ENCODE measurements at places on chromosomes 5 and 9.

DNA sequence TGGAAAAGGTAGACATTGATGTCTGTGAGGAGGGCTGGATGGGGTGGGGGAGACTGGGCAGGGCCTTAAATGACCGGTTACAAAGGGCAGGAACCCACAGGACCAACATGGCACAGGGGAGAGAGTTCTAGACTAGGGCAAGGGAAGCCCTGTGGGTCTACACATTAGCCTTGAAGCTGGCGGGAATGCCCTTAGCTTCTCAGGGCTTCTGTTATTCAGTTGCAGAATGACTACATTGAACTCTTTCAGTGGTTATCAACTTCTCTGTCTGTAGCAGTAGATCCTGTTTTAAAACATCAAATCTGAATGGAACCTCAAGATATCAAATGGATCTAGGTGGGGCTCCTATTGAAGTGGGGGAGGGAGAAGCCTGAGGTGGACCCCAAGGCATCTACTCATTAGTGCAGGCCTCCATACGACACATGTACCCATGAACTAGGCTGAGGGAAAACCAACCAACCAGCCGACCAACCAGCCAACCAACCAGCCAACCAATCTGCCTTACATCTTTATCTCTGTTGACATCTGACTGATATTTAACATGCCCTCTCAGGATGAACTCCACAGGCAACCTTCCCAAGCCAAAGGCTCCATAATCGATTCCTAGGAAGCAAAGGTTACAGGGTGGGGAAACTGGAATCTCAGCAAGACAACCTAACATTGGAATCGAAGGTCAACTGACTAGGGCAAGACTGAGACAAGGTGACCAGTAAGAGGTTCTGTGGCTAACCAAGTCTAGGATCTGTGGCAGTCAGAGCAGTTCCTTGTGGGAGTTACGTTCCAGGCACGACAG, 48.3 kb downstream of the DAP start:
- DNase-seq: no peak

GRCh38 chr5:16628376-16628775, 11.6 kb upstream of the RETREG1 start:
- DNase-seq: no peak

GRCh38 chr5:134503088-134503936, 22.2 kb upstream of the JADE2 start:
- DNase-seq: peak; percentile 56

GRCh38 chr9:93431539-93432105, 19.9 kb upstream of the FAM120A start:
- DNase-seq: peak; percentile 47

DNA sequence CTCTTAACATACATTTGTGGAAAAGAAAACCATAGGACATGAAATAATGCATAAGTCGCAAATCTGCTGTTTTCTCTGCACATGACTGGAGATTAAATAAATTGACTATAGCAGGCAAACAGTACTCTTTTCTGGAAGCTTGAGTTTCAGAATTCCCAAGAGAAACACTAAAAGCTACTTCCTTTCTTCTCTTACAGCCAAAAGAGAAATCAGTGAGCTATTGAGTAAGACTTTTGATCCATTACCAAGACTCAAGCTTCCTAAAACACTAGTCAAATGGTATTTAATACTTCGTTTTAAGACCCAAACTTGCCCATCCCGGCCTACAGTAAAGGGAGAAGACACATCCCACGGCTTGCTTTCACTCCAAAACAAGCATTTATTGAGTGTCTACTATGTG, 335.8 kb upstream of the PUM3 start:
- DNase-seq: no peak

DNA sequence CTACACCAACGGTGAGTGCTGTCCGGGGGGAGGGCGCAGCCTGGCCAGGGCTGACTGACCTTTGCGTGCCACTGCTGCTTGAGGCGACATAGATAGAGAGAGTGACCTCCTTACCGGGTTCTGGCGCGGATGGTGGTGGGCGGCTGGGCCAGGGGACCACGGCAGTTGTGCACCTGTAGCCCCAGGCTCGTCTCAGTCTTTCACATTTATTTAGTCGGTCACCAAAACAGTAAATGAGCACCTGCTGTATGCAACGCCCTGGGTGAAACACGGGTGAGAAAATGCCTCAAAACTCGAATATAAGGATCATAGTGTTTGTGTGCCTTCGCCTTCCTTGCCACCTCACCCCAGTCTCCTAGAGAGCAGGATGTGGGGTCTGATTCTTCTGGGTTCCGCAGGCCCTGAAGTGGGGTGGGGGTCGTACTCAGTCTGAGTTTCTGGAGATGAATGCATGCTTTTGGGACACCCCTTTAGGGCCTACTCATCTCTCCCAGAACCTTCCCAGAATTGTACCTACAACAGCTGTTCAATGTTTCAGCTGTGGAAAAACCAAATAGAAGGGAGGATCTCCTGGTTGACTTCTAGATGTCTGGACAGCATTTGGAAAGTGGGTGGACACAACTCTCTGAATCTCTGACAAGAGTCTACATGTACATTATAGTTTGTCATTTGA, 714 bp downstream of the SEC24A start:
- DNase-seq: peak; percentile 49

- peak; percentile 53 for DNase-seq
Observed at GRCh38 chr9:124264823-124265233, 7.1 kb downstream of the NEK6 start.

GRCh38 chr5:98187945-98188344, 585.5 kb upstream of the RGMB start:
- DNase-seq: no peak

- DNase-seq: no peak
Observed at GRCh38 chr5:139667001-139667729, 19.0 kb downstream of the CXXC5 start.

DNA sequence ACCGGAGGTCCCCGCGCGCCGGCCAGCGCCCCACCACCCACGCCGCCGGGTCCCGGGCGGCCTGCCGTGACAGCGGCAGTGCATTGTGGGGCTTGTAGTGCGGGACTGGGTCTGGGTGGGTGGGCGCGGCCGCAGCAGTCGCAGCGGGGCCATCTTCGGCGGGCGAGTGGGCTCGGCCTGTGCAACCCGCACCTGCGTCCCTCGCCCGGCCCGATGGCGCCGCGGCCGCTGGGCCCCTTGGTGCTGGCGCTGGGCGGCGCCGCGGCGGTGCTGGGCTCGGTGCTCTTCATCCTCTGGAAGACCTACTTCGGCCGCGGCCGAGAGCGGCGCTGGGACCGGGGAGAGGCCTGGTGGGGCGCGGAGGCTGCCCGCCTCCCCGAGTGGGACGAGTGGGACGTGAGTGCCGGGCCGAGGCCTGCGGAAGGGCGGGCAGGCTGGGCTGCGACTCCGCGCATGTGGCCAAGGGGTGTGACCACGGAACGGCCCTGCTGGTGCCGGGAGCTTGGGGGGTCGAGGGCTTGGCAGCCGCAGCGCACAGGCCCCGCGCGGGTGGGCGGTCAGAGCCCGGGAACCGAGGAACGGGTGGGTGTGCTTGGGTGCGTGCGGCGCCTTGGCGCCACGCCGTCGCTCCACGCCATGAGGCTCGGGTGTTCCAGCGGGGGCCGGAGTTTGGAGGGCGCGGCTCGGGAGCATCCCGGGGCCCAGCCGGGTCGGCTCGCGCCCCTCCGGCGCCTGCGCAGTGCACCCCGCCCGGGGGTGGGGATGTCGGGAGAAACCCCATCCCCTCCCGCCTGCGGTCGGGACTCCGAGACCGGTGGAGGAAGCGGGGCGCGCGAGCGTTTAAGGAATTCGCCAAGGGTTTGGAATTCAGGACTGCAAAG, at the start of gene ARL10:
Gene ARL10, plus strand, starts transcription at position 137 of the 881 bp plus-strand sequence. Its CDS starts 77 bp downstream, at position 214.
- peak; percentile 64 for DNase-seq

DNA sequence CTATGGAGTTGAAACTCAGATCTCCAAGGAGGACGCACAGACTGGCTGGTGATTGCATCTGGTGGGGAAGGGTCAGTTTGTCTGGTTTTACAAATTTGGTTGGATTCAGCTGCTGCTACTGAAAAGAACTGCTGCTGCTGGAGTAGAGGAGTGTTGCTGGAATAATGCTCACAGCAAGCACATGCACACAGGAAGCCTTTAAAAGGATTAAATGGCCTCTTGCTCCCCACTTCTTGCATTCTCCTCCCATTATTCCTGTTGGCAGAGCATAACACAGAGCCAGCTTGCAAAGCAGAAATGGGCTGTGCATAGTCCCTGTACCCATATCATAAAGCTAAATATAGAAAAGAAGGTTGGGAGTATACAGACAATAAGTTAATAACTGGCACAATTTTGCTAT, 16.6 kb downstream of the ZNF474 start:
- no peak for DNase-seq

- DNase-seq: no peak
Observed at GRCh38 chr5:107121793-107122519, 548.8 kb downstream of the EFNA5 start.

- no peak for DNase-seq
Observed at GRCh38 chr5:4065472-4066320, 470.1 kb downstream of the IRX1 start.

DNA sequence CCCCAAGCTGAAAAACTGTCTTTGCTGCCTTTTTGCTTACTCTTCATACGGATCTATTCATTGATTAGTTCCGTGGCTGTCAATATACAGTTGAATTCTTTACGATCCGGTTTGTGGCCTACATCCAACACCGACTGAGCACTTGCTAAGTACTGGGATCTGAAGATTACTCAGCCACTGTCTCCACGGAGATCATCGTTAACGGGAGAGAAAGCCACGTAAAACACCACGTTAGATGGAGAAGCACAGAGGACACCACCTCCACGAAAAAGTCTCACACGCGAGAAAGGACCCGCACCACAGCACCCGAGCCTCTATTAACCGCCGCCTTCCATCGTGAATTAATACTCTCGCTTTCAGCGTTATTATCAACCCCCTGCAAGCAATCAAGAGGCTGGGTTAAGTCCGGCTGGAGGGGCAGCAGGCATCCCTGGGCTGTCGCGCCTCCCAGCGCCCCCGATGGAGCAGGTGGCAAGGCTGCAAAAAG, 650 bp downstream of the ELP1 start:
- DNase-seq: no peak

DNA sequence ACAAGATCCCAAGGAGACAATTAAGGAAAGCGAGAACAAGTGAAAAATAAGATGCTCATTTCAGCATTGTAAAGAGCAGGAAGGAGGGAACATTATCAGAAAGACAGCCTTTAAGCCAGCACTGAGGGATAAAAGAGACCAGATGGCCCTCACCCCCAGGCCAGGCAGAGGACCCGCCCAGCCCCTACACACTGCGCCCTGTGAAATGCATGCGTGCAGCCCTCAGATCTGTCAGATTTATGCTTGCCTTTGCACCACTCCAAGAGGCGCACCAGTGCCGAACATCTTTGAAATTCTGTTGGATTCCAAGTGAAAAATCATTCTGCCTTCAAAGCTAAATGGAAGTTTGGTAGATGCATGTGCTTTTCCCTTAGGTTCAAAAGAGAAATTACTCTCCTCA, 378.0 kb downstream of the MLLT3 start:
- no peak for DNase-seq

GRCh38 chr5:56011835-56012234, 17.1 kb upstream of the IL6ST start:
- DNase-seq: peak; percentile 58

DNA sequence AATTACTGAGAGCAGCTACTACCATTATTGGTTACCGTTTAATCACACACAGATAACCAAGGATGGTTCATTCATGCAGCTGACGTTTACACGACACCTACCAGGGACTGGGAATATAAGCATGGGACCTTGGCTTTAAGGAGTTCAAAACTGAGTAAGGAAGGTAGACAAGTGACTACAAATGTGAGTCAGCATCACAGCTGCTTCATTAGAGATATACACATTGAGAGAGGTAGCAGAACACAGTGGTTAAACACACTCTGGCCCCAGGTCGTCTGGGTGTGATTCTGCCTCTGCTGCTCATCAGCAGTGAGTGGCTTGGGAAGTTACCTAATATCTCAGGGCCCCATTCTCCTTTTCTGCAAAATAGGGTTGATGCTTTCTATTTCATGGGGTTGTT, 268.6 kb downstream of the NR3C1 start:
- no peak for DNase-seq

DNA sequence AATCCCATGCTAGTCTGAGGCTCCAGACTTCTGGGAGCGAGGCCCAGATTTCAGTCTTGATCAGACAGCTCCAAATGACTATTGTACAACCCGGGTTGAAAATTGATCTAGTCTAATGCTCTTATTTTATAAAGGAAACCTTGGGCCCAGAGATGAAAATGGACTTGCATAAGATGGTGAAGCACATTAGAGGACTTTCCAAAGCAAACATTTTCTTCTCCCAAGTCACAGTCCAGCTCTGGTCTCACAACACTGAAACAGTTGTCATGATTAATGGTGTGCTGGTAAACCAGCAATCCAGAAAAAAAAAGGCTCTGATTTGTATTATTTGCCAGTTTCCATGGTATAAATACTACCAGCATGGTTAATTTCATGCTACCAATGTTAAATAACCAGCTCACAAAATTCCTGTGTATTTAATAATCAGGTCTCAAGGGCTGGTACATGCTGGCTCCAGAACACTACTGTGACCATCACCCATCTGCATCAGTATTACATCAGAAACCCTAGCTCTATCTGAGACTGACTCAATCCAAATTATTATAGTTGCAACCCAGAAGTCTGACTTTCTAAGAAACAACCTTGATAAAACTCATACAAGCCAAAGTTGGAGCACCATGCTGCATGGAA, 32.5 kb upstream of the ABLIM3 start:
- no peak for DNase-seq

DNA sequence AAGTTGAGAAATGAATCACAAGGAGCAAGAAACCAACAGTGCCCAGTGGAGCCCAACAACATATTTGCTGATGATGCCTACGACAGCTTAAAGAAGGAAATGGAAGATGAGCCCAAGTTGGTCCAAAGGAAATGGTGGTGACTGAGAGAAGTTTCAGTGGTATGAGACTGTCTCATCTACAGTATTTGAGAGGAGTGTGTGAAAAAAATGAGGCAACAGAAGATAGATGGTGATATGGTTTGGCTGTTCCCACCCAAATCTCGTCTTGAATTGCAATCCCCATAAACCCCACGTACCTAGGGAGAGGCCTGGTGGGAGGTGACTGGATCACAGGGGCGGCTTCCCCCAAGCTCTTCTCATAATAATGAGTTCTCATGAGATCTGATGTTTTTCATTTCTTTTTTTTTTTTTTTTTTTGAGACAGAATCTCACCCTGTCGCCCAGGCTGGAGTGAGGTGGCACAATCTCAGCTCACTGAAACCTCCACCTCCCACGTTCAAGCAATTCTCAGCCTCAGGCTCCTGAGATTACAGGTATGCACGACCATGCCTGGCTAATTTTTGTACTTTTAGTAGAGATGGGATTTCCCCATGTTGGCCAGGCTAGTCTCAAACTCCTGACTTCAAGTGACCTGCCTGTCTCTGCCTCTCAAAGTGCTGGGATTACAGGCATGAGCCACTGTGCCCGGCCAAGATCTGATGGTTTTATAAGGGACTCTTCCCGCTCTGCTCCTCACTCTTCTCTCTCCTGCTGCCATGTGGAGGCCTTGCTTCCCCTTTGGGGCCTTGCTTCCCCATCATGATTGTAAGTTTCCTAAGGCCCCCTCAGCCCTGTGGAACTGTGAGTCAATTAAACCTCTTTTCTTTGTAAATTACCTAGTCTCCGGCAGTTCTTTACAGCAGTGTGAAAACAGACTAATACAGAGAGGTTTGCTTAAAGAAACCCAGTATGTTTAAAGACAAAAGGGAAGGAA, 30.2 kb downstream of the EFCAB9 start:
- DNase-seq: no peak

- DNase-seq: no peak
Observed at GRCh38 chr5:141672841-141673813, 8.9 kb downstream of the ARAP3 start.
